Kidney tubule cell (primary cell): ENCODE measurements at places on chromosomes 16 and 17.

GRCh38 chr17:7067198-7067597 is 12.9 kb downstream of the CLEC10A start:
- no peak for DNase-seq

GRCh38 chr17:18381953-18382245 is 4.3 kb downstream of the EVPLL start:
- no peak for DNase-seq

DNA sequence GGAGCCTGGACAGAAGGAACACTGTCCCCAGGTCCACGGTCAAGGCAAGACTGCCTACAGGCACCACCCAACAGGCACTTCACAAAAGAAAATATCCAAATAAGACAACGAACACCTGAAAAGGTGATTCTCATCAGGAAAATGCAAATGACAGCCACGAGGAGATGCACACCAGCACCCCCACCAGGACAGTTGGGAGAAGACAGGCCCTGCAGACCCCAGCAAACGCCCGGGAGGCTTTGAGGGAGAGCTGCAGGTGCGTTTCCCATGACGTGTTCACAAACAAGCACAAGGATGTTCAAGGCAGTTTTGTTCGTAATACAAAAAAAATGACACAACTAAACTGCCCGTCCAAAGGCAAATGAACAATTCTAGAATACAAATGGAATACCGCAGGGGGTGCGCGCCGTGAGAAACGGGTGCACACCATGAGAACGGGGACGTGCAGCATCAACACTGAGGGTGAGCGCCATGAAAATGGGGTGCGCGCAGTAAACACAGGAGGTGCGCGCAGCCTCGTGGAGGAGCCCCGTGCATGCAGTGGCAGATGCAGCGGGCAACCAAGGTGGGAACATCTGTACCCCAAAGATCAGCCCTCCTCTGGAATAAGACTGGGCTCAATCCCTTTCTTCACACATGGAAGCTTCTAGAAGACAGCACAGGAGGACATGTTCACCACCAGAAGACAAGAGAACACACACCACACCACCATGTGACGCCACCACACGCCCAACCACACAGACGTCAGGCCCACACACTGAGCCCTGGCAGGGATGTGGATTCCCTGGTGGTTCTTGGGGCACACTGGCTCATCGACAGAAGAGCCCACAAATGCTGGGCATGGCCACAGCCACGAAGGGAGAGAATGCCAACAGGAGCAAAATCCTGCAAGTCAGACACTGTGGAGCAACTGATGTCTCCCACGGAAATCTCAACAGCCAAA is 91.2 kb downstream of the ZNF778 start:
- DNase-seq, result no peak

DNA sequence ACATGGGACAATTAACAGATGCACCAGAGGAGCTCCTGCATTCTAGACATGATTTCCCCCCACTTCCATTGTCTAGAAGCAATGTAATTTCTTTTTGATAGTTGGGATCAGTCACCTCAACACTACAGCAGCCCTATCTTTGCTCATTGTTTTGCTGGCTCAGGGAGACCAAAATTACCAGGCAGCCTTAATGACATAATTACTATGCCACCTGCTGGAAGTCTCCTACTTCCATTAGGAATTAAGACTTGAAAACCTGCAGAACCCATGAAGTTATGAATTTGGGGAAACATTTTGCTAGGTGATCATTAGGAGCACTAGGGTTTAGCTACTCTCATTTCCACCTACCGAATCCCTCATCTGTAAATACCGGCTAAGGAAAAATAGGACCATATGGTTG is 312.0 kb upstream of the CA10 start:
- DNase-seq, result no peak

GRCh38 chr17:29572691-29573557 is 4.4 kb downstream of the TP53I13 start:
- peak; percentile 45 for DNase-seq

DNA sequence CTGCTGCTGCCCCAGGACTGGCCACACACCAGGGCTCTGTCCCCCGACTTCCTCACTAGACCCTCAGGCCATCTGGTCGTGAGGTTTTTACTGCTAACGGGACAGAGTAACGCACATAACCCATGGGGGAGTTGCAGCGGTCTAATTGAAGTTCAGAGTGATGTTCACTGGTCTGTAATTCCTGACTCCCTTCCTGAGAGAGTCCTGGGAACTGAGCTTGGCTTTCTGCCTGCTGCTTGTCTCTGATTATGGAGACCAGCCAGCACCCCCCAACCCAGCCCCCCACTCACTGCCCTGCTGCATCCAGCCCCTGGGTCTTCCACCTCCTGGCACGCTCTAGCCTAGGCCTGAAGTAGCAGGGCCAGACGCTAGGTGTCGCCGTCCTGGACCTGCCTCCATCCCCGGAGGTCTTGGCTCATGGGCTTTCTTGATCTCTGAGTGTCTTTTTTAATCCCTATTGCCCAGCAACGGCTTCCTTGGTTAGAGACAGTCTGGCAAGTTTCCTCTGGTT is 192.9 kb downstream of the CCDC182 start:
- no peak for DNase-seq

DNA sequence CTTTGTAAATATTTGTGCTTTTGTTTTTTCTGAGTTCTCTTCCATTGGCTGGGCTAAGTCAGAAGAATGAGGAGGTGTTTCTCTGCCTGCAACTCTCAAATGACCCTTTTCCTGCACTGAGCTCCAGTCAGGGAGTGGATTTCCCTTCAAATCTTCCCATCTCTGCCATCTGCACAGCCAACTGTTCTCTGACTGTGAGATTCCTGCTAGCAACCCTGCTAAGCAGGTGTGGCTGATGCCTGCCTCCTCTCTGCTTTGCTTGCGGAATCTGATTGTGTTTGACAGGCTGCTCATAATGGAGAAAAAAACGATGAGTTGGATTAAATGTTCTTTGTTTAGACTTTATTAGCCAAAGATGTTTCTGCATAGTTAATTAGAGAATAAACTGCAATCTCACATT is 519.8 kb downstream of the TMEM114 start:
- no peak for DNase-seq

DNA sequence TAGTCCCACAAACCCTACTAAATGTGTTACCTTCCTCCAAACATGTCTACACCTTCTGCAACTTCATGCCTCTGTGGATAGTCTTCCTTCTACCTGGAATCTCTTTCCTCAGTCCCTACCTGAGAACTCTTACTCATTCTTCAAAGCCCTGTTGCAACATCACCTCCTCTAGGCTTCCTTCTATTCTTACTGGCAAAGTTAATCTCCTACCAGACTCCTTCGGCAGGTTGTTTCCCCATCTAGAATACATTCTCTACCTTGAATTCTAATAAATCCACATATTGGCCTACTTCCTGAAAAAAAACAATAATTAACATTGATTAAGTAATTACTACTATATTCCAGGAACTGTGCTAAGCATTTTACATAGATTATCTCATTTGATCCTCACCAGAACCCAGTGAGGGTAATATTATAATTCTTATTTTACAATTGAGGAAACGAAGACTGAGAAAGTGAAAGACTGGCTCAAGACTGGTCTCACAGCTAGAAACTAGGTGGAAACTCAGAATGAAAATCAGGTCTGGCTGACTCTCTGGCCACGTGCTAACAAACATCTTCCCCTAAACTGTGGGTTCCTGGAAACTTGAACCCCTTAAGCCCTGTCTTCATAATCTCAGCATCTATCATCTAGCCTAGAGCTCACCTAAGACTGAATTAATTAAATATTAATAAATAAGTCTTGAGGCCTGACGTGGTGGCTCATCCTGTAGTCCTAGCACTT is 4.6 kb upstream of the STAT3 start:
- DNase-seq, result no peak

DNA sequence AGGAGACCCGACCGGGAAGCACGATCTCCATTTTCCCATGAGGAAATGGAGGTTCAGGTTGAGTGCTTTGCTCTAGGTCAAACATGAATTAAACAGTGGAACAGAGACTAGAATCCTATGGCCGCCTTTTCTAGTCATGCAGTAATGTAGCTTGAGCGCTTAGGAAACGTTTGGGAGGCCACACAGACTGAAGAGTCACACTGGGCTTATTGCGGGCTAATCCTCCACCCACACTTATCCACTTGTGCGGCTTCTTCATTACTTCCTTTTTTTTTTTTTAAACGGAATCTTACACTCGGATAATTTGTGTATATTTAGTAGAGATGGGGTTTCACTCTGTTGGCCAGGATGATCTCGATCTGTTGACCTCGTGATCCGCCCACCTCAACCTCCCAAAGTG is 26.0 kb downstream of the CACNG3 start:
- DNase-seq, result no peak

- DNase-seq, result peak; percentile 31
Measured at GRCh38 chr16:27465483-27465879, 63.5 kb downstream of the IL21R start.

DNA sequence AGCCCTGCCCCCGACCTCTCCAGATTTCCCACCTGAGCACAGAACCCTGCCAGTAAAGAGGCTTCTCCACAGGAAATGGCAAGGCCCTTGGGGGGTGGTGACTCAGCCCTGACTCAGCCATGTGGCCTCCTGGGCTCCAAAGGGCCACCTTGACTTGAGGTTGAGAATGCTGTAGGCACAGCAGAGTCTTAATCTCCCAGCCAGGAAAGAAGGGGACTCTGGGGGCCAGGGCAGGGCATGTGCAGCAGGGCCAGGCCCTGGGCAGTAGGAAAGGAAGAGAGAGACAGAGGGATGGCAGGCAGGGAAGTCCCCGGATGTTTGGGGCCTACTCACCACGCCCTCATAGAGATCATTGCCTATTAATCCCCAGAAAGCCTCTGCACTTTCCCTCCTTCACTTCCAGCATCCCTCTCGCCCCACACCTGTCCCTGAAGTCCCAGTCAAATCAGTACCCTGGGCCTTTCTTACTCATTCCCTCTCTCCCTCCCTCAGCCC is 4.8 kb upstream of the ITGA3 start:
- peak; percentile 99 for DNase-seq

DNA sequence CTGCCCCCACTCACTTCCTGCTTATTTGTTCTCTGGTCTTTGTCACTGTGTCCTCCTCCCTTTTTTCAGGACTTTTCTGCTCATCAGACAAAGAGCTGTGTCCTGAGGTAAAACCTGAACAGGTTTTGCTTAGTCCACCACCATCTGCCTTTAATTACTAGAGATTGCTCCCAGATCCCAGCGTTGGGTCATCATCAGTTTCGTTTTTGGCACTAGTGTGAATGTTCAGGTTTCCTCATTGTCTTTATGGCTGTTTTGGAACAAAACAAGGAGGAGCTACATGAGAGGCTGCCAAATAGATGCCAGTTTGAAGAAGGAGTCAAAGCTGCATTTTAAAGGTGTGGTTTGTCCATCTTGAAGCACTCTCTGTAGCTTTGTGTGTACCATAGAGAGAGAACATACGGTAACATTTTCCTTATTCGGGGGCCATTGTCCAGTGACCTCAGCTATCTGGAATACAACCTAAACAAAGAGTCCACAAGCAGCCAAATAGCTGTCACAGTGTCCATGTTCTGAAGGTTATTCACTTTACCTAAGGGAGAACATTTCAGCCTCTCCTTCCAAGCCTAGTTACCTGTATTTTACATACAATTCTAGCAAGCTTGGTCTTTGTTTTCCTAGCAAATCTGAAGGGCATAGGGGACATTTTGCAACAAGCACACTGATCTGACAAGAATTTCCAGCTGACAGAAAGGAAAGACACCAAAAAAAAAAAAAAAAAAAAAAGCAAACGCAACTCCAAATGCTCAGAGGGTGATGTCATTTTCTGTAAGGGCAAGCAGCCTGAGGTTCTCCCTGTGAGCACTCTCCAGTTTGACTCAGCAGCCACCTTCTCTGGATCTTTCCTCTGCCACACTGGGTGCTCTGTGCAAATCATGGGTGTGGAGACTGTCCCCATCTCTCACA is 196.1 kb downstream of the NTN1 start:
- DNase-seq, result peak; percentile 58

- DNase-seq, result peak; percentile 78
Measured at GRCh38 chr16:67844497-67844896, 2.2 kb upstream of the NUTF2 start.

DNA sequence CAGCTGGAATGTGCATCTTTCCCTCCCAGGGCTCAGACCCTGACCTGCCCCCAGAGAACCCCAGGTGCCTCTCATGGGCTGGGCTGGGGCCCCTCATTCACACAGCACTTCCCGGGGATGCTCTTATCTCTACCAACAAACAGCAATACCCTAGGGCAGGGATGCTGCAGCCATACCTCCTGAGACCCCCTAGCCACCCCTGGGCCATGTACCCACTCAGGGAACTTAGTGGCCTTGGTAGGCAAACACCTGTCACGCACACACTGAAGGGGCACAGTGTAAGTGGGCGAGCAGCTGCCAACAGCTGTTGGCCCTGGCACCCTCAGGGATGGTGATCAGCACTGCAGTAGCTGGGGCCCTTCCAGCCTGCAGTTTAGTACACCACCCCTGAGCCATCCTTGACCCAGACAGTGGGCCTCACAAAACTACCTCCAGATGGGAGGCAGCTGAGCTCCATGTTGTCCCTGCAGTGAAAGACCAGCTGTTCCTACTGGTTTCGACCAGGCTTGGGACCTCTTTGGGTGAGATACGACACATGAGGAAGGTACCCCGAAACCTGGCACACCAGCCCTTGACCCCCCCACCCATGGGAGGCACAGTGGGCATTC is 1723.6 kb downstream of the TP53TG3F start:
- no peak for DNase-seq

DNA sequence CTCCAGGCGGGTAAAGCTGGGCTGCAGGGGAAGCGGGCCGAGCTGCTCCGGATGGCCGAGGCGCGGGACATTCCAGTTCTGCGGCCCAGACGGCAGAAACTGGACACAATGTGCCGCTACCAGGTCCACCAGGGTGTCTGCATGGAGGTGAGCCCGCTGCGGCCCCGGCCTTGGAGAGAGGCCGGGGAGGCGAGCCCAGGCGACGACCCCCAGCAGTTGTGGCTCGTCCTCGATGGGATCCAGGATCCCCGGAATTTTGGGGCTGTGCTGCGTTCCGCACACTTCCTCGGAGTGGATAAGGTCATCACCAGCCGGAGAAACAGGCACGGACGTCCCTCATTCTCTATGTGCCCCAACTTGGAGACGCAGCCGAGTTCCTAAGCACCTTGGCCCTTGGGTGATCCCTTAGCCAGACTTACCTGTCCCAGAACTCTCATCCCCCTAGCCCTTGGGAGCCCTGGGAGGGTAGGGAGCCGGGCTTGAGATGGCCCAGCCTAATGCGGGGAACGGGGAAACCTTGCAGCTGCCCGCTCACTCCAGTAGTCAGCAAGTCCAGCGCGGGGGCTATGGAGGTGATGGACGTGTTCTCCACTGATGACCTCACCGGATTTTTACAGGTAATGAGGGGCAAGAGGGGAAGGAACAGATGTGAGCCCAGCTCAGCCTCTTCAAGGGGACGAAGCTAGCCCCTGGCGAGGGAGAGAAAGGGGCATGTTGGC is 806 bp downstream of the MRM1 start:
- DNase-seq, result peak; percentile 44

DNA sequence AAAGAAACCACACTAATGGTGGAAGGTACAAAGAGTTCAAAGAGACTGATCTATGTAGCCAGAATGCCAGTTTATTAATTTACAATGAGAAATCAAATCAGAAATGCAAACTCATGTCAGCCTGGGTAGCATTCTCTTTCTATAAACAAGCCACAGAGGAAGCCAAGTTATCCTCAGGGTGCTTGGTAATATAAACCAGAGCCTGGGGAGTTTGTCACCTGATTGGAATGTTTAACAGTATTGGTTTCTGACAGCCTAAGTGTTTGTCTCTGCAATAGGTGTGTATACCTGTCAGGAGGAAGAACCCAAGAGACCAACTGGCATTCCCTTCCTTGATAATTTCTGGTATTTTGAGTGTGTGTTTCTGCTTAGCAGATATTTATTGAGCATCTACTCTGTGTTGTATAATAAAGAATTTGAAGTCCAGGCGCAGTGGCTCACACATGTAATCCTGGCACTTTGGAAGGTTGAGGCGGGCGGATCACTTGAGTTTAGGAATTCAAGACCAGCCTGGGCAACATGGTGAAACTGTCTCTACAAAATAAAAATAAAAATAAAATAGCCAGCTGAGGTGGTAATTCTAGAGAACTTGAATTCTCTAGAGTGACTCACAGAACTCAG is 3.1 kb upstream of the C17orf58 start:
- DNase-seq, result peak; percentile 76
